ENCODE measurements at places on chromosomes 4 and X. TPM values are rescaled to one million over a fixed set of nuclear protein-coding genes. Genes with fewer than 3 reads are reported as not detected.

CT45A3 gene
- not detected for total RNA-seq

NEUROG2 gene
- not detected for total RNA-seq

DNA sequence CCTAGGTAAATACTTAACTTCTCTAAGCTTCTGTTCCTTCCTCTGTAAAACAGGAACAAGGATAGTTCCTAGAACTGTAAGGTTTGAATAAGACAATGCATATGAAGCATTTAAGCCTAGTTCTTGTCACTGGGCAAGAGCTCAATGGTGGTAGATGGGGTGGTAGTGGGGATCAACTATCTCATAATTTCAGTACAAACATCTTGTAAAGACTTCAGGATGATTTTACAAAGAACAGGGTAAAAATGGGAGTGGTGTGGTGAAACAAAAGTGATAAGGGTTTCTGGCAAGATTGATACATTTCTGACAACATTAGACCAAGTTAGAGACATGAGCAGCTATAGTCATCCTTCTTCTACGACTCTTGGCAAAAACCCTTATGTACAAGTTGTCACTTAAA, 137.8 kb downstream of the SCFD2 start:
- no peaks in the 10 kb centered on the region for H3K36me3 ChIP-seq
- H3K27me3 ChIP-seq: no peaks in the 10 kb centered on the region
- H3K4me3 ChIP-seq: no peak overlapping the region
- no peak for DNase-seq
- H3K4me1 ChIP-seq: no peaks in the 10 kb centered on the region

BGN gene
- total RNA-seq: 0.23 TPM

- no peak for DNase-seq
- no peaks in the 10 kb centered on the region for H3K27me3 ChIP-seq
- H3K27ac ChIP-seq: no peak overlapping the region
- no peak overlapping the region for H3K4me3 ChIP-seq
- no peaks in the 10 kb centered on the region for H3K4me1 ChIP-seq
These were observed 55.5 kb upstream of the LNX1 start for GRCh38 chr4:53646795-53647194.

DNA sequence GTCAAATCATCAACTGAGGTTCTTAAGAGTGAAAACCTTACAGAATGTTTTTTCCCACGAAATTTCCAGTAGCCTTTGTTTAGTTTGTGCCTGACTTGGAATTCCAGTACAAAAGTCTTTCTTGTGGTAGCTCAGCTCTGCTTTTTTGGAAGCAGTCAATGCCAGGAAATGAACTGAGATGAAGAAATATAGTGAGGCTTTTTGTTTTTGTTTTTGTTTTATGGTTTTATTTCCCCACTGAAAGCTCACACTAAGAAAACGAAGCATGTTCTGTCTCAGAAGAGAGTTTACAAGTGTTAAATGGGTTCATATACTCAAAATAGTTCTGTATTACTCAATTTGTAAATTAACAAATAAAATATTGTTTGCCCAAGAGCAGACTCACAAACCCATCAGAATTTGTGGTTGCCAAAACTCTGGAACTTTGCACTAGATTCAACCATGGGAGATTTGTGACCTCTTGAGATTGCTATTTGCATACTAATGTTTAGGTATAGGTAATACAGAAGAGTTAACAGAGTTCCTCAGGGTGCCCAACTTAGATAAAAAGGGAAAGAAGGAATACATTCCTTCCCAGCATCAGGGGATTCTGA, 1060.8 kb downstream of the FAT4 start:
- H3K27ac ChIP-seq: no peak overlapping the region
- no peak for DNase-seq
- no peaks in the 10 kb centered on the region for H3K4me1 ChIP-seq
- H3K27me3 ChIP-seq: no peaks in the 10 kb centered on the region

- H3K27ac ChIP-seq: no peak overlapping the region
- H3K4me1 ChIP-seq: peaks cover 23% of the 10 kb centered on the region
- H3K4me3 ChIP-seq: no peak overlapping the region
- H3K36me3 ChIP-seq: no peaks in the 10 kb centered on the region
- no peaks in the 10 kb centered on the region for H3K27me3 ChIP-seq
These were observed 134.5 kb downstream of the BTC start for GRCh38 chr4:74659576-74660411.

DNA sequence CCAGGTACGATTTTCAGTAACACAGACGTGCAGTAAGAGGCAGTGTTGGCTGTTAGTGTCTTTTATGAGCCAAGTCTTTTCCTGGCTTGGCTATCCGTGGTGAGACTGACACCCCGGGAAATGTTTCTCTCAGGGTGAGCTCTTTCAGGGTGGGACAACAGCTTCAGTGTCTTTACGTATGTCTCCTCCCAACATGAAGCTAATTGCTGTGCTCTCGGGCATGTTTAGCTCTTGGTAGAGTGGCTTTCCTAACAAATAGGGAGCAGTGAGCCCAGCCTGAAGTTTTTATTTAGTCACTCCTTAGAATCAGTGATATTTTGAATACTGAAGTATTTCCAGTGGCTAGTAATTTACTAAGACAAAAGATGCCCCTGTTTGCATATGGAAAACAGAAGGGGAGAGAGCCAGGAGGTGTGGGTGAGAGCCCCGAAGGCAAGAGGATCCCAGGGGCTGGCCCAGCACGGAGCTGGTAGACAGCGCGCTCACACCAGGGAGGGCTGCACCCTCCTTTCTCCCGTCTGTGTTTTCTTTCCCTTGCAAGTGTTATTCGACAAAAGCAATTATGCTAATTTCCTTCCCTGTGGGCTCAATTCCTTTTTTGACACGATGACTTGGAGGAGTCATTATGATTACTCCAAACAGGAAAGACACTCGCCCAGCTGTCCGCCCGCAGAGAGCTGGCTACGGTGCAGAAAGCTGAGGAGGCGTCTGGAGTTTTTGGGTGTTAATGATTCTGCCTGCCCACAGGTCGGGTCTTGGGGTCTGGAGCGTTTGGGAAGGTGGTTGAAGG, 47.7 kb downstream of the PDGFRA start:
- H3K36me3 ChIP-seq: 0 out of 2 replicates have a peak, but pooled peaks cover 4% of the 10 kb centered on the region
- peaks cover 29% of the 10 kb centered on the region for H3K4me1 ChIP-seq
- peak overlapping the region; percentile 71 for H3K27ac ChIP-seq

ARMCX4 gene
- 13.3 TPM for total RNA-seq

- H3K4me3 ChIP-seq: no peak overlapping the region
- H3K4me1 ChIP-seq: peaks cover 16% of the 10 kb centered on the region
- peak; percentile 54 for DNase-seq
- no peaks in the 10 kb centered on the region for H3K27me3 ChIP-seq
- no peaks in the 10 kb centered on the region for H3K36me3 ChIP-seq
These were observed 253.2 kb downstream of the SPRY1 start for GRCh38 chr4:123649645-123650391.

- H3K36me3 ChIP-seq: no peaks in the 10 kb centered on the region
- DNase-seq: peak; percentile 55
- H3K4me1 ChIP-seq: peaks cover 5% of the 10 kb centered on the region
- H3K4me3 ChIP-seq: no peak overlapping the region
These were observed 15.2 kb downstream of the ADRA2C start for GRCh38 chr4:3781193-3781886.

UBA6 gene
- 96.3 TPM for total RNA-seq

DNA sequence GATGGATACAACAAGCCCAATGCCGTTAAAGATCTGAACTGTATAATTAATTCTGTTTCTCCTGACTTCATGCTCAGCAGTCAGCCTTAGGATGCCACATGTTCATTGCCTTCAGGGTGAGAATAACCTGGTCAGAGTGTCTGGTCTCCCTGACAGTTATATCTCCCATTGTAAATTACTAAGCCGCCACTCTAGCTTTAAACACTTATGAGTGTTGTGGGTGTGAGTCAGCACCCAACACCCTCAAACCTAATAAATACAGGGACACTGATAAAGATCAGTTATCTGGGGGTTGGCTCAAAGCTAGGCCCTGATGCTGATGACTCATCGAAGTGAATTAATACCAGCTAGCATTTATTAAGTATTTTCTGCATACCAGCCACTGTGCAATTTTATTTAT, 64.9 kb upstream of the DYNLT3 start:
- H3K27ac ChIP-seq: no peak overlapping the region
- no peaks in the 10 kb centered on the region for H3K36me3 ChIP-seq
- H3K4me1 ChIP-seq: no peaks in the 10 kb centered on the region
- no peak overlapping the region for H3K4me3 ChIP-seq
- H3K27me3 ChIP-seq: no peaks in the 10 kb centered on the region

GRCh38 chr4:61374447-61374891, 174.3 kb downstream of the ADGRL3 start:
- H3K4me1 ChIP-seq: peaks cover 28% of the 10 kb centered on the region
- H3K36me3 ChIP-seq: no peaks in the 10 kb centered on the region
- 0 out of 2 replicates have a peak overlapping the region, but pooled peaks have one; percentile 27 for H3K4me3 ChIP-seq
- no peaks in the 10 kb centered on the region for H3K27me3 ChIP-seq

DNA sequence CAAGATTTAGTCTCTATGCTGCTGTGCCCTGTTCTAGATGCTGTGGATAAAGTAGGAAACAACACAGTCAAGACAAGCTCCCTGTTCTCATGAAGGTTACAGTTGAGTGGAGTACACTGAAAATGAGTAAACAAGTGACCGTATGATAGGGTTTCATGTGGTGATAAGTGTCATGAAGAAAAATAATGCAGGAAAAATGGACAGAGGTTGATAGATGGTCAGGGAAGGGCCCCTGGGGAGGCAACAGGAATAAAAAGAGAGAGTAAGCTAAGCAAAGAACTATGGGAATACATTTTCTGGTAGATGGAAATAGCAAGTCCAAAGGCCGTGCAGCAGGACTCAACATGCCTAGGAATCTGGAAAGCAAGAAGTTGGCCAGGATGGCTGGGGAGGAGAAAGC, 394.0 kb downstream of the DTHD1 start:
- H3K27me3 ChIP-seq: no peaks in the 10 kb centered on the region
- no peaks in the 10 kb centered on the region for H3K36me3 ChIP-seq

DNA sequence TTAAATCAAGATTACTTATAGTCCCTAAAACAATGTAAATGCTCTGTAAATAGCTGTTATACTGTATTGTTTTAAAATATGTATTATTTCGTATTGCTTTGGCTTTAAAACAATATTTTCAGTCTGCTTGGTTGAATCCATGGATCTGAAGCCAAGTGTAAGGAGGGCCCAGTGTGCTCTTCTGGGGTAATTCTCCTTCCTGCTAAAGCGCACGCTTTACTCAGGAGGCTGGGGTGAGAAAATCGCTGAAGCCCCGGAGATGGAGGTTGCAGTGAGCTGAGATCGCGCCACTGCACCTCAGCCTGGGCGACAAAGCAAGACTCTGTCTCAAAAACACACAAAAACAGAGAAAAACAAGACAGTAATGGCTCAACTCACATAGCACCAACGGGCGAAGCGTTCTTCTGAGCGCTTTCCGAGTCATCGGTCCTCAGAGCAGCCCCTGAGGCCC, 391 bp upstream of the IDUA start:
- H3K27me3 ChIP-seq: peaks cover 17% of the 10 kb centered on the region
- H3K36me3 ChIP-seq: no peaks in the 10 kb centered on the region
- no peak overlapping the region for H3K27ac ChIP-seq
- no peak for DNase-seq

DNA sequence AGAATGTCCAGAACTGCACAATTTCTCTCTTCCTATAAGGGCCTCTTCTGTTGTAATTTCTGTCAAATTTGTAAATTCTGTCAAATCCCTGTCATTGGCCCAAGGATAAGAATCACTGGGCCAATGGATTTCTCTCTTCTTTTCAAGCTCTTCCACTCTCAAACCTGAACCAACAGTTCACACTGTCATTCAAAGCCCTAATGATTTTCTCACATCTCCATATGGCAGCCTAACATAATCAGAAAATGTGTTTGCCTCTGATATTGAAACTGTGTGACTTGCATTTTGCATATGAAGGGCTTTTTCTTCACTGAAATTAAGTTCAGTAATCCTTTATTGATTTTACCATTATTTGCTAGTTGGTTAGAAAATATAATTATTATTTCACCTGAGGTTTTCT, 1349.1 kb downstream of the FSTL5 start:
- H3K27ac ChIP-seq: no peak overlapping the region
- no peak overlapping the region for H3K4me3 ChIP-seq
- no peaks in the 10 kb centered on the region for H3K27me3 ChIP-seq
- H3K4me1 ChIP-seq: no peaks in the 10 kb centered on the region
- DNase-seq: no peak
- no peaks in the 10 kb centered on the region for H3K36me3 ChIP-seq

- DNase-seq: no peak
- no peak overlapping the region for H3K27ac ChIP-seq
- H3K36me3 ChIP-seq: no peaks in the 10 kb centered on the region
- H3K4me1 ChIP-seq: no peaks in the 10 kb centered on the region
- no peaks in the 10 kb centered on the region for H3K27me3 ChIP-seq
- no peak overlapping the region for H3K4me3 ChIP-seq
These were observed 476.4 kb upstream of the FSTL5 start for GRCh38 chr4:162640152-162640551.

CDKN2AIP gene
- 27.2 TPM for total RNA-seq

- H3K4me1 ChIP-seq: peaks cover 92% of the 10 kb centered on the region
- H3K36me3 ChIP-seq: no peaks in the 10 kb centered on the region
- H3K27ac ChIP-seq: no peak overlapping the region
- H3K4me3 ChIP-seq: peak overlapping the region; percentile 26
- peaks cover 100% of the 10 kb centered on the region for H3K27me3 ChIP-seq
- peak; percentile 34 for DNase-seq
These were observed 7.1 kb downstream of the NKX3-2 start for GRCh38 chr4:13537011-13537831.

AMTN gene
- total RNA-seq: not detected

DNA sequence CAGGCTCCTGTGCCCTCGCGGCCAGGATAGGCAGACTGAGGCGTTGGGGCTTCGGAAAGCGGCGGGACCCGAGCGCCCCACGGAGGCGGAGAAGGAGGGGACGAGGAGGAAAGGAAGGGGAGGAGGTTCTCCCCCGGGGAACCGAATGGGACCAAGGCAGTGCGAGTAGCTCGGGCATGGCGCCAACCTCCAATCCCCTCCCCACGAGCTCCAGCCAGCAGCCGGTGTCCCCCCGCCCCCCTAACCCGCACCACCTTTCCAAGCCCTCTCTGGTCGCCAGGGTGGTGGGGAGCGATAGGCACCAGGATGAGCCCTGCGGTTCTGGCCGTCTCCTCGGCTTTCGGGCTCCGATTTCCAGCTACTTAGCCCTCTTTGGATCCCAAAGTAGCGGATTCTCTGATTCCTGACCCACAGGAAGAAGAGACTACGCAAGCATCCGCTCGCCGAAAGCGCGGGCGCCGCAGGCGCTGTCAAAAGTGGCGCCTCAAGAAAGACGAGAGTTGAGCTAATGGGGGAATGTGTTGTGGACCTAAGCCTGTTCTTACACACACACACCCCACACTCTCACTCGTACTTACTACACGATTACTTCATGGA, 15.2 kb upstream of the ZIC3 start:
- DNase-seq: peak; percentile 53
- peaks cover 44% of the 10 kb centered on the region for H3K27me3 ChIP-seq
- peak overlapping the region; percentile 58 for H3K4me3 ChIP-seq
- no peaks in the 10 kb centered on the region for H3K36me3 ChIP-seq
- peaks cover 7% of the 10 kb centered on the region for H3K4me1 ChIP-seq
- H3K27ac ChIP-seq: no peak overlapping the region

DNA sequence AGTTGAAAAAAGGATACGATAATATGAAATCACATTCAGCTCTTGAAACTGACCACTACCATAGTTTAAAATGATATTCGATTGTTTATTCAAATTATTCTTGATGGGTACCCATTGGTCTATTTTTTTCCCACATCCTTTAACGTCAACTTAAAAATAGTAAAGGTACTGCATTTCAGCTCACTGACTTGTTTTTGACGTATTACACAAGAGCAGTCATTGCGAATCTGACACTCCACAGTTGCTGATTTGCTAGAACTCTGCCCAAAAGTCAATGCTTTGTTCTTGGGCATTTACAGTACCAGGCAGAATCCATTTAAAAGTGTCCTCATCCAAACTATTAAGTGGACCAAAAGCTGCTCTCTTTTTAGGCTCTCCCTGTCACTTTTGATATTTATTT, 1.2 kb upstream of the PDS5A start:
- H3K4me1 ChIP-seq: 0 out of 2 replicates have a peak, but pooled peaks cover 7% of the 10 kb centered on the region
- no peak for DNase-seq
- H3K4me3 ChIP-seq: no peak overlapping the region
- H3K27me3 ChIP-seq: no peaks in the 10 kb centered on the region
- no peak overlapping the region for H3K27ac ChIP-seq
- H3K36me3 ChIP-seq: peaks cover 16% of the 10 kb centered on the region
